ENCODE measurements at places on chromosomes 1 and 21. TPM values are rescaled to one million over a fixed set of nuclear protein-coding genes. Genes with fewer than 3 reads are reported as not detected.

Gene LIPI
- total RNA-seq = not detected

Gene SELL
- not detected for total RNA-seq

Gene HUNK
- total RNA-seq = 5.7 TPM

Gene TCP10L
- total RNA-seq = 5.1 TPM

Gene ARHGAP30
- 0.13 TPM for total RNA-seq

GRCh38 chr1:19452221-19452663, 33.1 kb downstream of the CAPZB start:
- no peak for DNase-seq
- H3K4me3 ChIP-seq = no peak overlapping the region
- H3K27me3 ChIP-seq = no peaks in the 10 kb centered on the region
- peaks cover 29% of the 10 kb centered on the region for H3K4me1 ChIP-seq

DNA sequence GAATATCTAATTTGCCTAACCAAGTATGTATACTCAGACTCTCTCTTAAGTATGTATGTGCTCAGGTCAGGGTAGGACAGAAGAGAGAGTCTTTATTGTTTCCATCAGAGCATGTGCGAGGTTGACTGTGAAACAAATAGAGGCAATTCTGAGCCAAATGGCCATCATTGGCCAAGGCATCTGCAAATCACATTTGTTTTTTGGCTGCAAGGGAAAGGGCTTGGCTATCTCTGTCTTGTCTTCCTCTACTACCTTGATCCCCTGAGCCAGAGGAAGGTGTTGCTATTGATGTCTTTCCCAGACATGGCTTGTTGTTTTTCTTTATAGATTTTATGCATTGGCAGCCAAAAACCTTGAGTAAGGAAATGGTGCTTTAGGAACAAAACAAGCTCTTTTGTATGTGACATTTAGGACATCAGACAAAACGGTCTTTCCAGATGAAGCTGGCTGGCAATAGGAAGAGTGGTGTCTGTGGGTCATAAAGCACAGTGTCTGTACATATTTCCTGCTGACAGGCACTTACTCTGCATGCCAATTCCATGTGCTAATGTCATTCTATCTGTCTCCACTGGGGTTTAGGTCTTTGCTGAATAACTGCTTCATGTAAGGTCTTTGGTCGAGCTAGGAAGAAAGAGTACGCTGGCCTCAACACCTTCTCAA, 163.3 kb downstream of the BRINP2 start:
- no peaks in the 10 kb centered on the region for H3K4me1 ChIP-seq
- no peaks in the 10 kb centered on the region for H3K27me3 ChIP-seq
- DNase-seq = no peak
- H3K36me3 ChIP-seq = no peaks in the 10 kb centered on the region
- no peak overlapping the region for H3K4me3 ChIP-seq

GRCh38 chr21:29379517-29380054, 80.9 kb downstream of the BACH1 start:
- no peak for DNase-seq
- H3K27me3 ChIP-seq = no peaks in the 10 kb centered on the region
- no peak overlapping the region for H3K27ac ChIP-seq
- no peak overlapping the region for H3K4me3 ChIP-seq
- H3K36me3 ChIP-seq = no peaks in the 10 kb centered on the region
- H3K4me1 ChIP-seq = 0 out of 2 replicates have a peak, but pooled peaks cover 3% of the 10 kb centered on the region

DNA sequence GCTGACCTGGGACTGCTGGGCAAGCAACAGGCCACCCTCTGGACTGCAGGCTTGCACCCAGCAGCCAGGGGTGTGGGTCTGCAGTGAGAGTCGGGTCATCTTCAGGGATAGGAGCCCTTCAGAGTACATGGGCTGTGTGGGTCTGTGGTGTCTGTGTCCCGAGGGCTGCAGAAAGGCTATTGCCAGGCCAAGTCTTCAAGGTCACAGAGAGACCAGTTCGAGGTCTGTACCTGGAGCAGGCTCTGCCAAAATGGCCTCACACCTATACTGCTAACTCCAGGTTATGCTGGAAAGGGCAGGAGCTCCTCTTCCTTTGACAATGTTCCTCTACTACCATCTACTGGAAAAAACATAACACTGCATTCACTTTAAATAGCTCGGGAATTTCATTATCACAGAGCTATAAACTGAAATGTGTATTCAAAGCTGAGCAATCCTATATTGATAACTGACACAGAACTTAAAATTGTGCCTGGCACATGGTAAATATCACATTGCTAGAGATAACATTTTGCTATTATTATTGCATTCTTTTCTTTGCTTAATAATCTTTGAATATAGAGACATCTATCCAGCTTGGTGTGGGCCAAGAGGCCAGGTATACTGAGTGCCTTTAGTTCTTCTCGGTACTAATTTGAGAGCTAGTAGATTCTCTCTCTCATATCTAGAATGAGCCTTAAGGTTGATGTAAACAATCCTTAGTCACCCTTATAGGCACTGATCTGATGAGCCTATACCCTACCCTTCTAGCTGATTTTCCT, 6.9 kb upstream of the DNAH14 start:
- H3K4me1 ChIP-seq = no peaks in the 10 kb centered on the region
- H3K27ac ChIP-seq = no peak overlapping the region
- 0 out of 2 replicates have a peak, but pooled peaks cover under 1% of the 10 kb centered on the region for H3K36me3 ChIP-seq
- H3K4me3 ChIP-seq = no peak overlapping the region
- no peaks in the 10 kb centered on the region for H3K27me3 ChIP-seq
- peak; percentile 61 for DNase-seq

GRCh38 chr1:203086992-203087763, 1.4 kb upstream of the MYOG start:
- H3K27me3 ChIP-seq = no peaks in the 10 kb centered on the region
- H3K27ac ChIP-seq = no peak overlapping the region
- peak; percentile 24 for DNase-seq
- H3K4me3 ChIP-seq = no peak overlapping the region

- no peak overlapping the region for H3K27ac ChIP-seq
- H3K36me3 ChIP-seq = no peaks in the 10 kb centered on the region
Measured at GRCh38 chr1:173048621-173049321, 2.0 kb downstream of the TNFSF18 start.

DNA sequence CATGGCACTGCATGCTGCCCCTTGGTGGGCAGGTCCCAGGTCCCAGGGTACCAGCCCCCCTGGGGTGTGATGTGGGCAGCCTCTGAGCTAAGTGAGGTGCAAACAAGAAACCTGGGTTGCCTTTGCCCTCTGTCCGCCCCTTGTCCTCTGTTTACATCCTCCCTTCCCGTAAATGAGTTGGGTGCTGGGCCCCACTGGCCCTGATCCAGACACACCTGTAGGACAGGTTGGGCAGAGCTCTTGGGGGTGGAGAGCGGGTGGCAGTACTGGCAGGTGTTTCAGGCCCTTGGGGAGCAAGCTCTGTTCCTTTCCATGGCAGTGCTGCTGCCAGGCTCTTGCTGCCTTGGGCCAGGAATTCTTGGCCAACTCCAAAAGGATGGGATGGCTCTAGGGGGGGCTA, 35.8 kb downstream of the ELF3 start:
- H3K27me3 ChIP-seq = no peaks in the 10 kb centered on the region
- H3K4me1 ChIP-seq = no peaks in the 10 kb centered on the region
- no peak overlapping the region for H3K27ac ChIP-seq
- no peak for DNase-seq

DNA sequence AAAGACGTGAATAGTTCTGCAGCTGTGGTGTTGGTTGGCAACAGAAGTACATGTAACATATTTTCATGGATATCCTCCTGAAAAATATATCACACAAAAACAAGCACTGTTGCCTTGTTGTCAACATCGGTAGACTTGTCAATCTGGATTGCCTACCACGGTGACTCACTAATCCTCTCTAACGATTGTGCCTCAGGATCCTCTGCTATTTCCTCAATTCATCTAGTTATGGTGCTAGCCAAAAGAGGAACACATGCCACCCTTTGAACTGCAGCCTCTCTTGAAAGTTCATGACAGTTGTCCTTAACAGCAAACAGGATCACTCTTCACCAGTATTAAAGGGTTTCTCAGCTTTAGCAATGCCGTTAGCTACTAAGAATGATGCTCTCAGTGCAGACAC, 25.7 kb downstream of the RASAL2 start:
- no peaks in the 10 kb centered on the region for H3K27me3 ChIP-seq
- H3K36me3 ChIP-seq = peaks cover 21% of the 10 kb centered on the region
- no peaks in the 10 kb centered on the region for H3K4me1 ChIP-seq
- no peak overlapping the region for H3K4me3 ChIP-seq

DNA sequence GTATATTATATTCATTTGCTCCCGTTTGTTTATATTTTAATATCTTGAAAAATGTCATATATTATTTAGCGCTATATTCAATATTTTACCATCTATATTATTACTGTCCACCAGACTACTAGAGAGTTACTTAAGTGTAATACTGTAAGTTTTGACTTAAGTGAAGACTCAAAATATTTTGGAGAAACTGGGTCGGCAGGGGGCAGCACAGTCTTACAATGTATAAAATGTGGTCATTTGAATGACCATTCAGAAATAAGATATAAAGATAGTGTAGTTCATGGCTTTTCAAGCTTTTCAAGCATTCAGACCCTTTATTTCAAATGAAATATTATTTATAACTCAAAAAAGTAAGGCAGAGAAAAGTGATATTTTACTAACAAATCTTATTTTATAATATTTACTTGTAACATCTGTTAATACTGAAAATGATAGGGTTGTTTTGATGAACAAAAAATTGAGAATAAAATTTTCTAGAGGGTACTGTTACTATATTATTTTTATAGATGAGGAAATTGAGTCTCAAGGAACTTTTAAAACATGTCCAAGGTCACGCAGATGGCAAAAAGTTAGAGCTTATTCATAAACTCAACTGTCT, 89.0 kb upstream of the SERTAD4 start:
- H3K4me3 ChIP-seq = no peak overlapping the region
- H3K27me3 ChIP-seq = no peaks in the 10 kb centered on the region
- peak; percentile 34 for DNase-seq

- no peak overlapping the region for H3K27ac ChIP-seq
- no peak overlapping the region for H3K4me3 ChIP-seq
- H3K4me1 ChIP-seq = no peaks in the 10 kb centered on the region
Measured at GRCh38 chr21:27257908-27258556, 291.1 kb upstream of the ADAMTS5 start.

DNA sequence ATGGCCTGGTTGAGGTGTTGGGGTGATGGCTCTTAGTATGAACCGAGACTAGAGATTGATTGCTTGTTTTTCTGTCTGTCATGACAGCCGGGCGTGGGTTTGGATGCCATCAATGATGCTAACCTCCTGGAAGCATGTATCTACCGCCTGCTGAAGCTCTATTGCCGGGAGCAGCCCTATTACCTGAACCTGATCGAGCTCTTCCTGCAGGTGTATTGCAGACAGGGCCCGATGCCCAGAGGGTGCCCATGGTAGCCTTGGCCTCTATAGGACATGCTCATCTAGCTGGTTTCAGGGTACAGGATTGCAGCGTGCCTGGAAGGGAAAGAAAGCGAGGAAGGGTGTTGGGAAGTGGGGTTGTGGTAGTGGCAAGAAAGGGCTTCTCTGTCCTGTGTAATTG, 2.6 kb upstream of the RUSC1 start:
- H3K36me3 ChIP-seq = peaks cover 38% of the 10 kb centered on the region
- no peak for DNase-seq
- no peak overlapping the region for H3K4me3 ChIP-seq
- no peak overlapping the region for H3K27ac ChIP-seq

- H3K4me3 ChIP-seq = no peak overlapping the region
- no peaks in the 10 kb centered on the region for H3K4me1 ChIP-seq
- no peaks in the 10 kb centered on the region for H3K36me3 ChIP-seq
- no peak overlapping the region for H3K27ac ChIP-seq
- no peak for DNase-seq
Measured at GRCh38 chr1:232797856-232798510, 7.2 kb upstream of the MAP10 start.

DNA sequence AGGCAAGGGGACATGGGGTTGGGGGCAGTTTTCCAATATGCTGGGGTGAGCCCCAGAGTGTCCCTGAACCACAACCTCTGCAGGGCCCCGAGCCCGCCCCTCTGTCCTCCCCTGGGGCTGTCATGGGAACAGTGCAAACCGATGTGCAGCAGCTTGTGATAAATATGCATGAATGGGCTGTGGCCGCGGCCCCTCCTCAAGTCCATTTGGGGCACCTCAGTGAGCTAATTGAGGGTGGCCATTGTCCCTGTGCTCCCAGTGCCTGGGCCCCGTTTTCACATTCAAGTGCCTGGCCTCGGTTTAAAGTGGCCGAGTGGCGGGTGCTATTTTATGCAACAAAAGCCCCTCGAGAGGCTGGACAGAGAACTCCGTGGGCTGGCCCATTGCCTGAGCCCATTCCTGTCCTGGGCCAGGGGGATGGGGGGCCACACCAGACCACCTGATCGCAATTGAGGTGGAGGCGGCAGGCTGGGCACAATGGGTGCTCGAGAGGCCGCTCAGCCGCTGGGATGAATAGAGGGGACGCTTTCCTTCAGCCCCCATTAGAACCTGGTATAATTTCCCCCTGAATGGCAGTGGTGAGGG, 193.7 kb downstream of the FOXD2 start:
- H3K27ac ChIP-seq = no peak overlapping the region
- no peaks in the 10 kb centered on the region for H3K4me1 ChIP-seq
- DNase-seq = no peak
- H3K4me3 ChIP-seq = no peak overlapping the region

GRCh38 chr1:87833166-87833565, 504.5 kb downstream of the LMO4 start:
- no peaks in the 10 kb centered on the region for H3K4me1 ChIP-seq
- no peaks in the 10 kb centered on the region for H3K27me3 ChIP-seq
- H3K4me3 ChIP-seq = no peak overlapping the region
- no peak overlapping the region for H3K27ac ChIP-seq
- DNase-seq = no peak

DNA sequence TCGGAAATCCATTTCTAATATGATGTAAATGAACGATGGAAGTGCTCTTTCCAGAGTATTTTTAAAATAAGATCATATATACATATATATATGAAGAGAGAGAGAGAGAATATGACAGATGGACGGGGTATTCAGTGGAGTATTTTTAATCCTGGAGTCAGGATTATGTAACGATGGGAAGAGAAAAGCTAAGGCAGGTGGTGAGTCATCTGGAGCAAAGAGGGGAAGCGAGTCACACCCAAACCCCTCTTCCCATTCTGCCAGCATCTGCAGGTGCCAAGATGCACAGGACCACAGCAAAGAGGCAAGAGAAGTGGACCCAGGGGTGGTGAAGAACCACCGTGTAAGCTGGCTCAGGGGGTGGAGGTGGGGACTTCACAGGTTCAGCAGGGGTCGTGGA, 102.7 kb upstream of the GRIK3 start:
- DNase-seq = no peak
- no peaks in the 10 kb centered on the region for H3K36me3 ChIP-seq
- H3K4me1 ChIP-seq = no peaks in the 10 kb centered on the region
- no peak overlapping the region for H3K4me3 ChIP-seq

DNA sequence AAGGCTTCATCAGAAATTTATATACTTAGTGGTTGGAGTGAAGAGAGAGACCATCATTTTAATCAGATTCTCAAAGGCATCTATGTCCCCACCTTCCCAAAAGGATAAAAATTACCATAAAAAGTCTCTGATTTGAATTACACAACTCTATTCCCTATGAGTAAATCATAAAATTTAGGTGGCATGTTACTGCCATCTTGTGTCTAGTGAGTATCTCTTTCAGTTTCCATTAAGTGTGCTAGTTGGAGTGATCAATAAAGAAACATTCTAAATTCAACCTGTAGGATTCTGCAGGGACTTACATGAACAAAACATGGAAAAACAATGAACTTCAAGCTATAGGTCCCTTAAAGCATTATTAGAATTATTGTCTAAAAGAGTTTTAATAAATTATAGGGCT, 655.4 kb downstream of the LTN1 start:
- H3K27ac ChIP-seq = no peak overlapping the region
- no peak overlapping the region for H3K4me3 ChIP-seq
- H3K36me3 ChIP-seq = no peaks in the 10 kb centered on the region
- H3K27me3 ChIP-seq = no peaks in the 10 kb centered on the region
- H3K4me1 ChIP-seq = no peaks in the 10 kb centered on the region

- H3K27ac ChIP-seq = no peak overlapping the region
- H3K4me1 ChIP-seq = no peaks in the 10 kb centered on the region
- DNase-seq = no peak
- H3K27me3 ChIP-seq = no peaks in the 10 kb centered on the region
Measured at GRCh38 chr1:205947024-205947423, 3.8 kb upstream of the SLC26A9 start.

Measured in H9 (cell line).